Activated T-helper 9 cell treated with anti-CD3 and anti-CD28 coated beads, Interleukin-2, amount 50 U/mL, for 16 hours (primary cell): ENCODE measurements at places on chromosomes 1 and 21.

DNA sequence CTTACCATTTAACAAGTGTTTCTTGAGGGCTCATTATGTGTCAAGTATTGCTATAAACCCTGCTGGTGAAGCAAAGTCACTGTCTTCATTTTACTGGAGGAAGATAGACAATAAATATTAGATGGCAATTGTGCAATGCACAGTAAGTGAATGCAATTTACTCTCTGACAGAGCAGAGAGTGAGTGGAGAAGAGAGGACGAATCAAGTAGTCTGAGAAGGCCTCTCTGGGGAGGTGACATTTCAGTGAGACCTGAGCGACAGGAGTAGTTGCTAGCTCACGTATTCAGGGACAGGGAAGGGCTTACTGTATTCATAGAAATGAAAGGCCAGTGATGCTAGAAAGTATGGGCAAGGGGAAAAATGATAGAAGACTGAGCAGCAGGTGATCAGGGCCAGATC lies 1.2 kb upstream of the NMNAT2 start:
- no peak for DNase-seq

DNA sequence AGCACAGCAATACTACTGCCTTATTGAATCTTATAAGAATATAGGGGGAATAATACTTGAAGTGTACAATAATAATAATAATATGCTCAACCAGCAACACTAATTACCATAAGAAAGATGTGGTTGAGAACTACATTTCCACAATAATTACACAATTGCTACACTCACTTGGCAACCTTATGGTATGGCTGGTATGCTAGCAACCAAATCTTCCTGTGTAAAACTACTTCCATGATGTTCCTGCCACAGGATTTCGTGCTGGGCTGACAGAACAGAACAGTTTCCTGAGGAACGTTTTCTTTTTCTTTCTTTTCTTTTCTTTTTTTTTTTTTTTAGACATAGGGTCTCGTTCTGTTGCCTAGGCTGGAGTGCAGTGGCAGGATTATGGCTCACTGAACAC lies 50.6 kb downstream of the KIF26B start:
- DNase-seq, result no peak

- peak; percentile 18 for DNase-seq
Observed at GRCh38 chr1:50969611-50970508, at the start of gene CDKN2C. Gene CDKN2C (plus strand): TSS chr1:50970245. CDS start chr1:50970369, 124 bp downstream.

GRCh38 chr1:222290866-222291265 lies 257.0 kb downstream of the HHIPL2 start:
- no peak for DNase-seq

- no peak for DNase-seq
Observed at GRCh38 chr1:204578867-204579664, 62.9 kb downstream of the MDM4 start.

- DNase-seq, result no peak
Observed at GRCh38 chr1:40794974-40795715, 11.6 kb downstream of the KCNQ4 start.

DNA sequence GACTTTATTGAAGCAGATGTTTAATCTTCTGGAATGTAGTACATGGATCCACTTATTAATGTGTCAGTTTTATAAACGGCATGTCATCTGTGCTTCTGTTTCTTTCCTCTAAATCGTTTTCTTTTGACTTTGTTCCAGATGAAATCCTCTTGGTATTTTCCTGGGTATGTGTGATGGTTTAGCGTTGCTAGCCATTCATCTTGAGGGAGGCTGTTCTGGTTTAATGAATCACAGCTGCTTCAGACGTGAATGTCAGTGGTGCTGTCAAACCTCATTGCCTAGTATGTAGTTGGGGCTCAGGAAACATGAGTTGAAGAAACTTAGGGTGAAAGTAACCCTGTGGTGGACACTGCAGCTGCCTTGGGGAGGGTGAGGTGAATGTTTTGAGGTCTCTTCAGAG lies 33.2 kb downstream of the KCNK1 start:
- no peak for DNase-seq

DNA sequence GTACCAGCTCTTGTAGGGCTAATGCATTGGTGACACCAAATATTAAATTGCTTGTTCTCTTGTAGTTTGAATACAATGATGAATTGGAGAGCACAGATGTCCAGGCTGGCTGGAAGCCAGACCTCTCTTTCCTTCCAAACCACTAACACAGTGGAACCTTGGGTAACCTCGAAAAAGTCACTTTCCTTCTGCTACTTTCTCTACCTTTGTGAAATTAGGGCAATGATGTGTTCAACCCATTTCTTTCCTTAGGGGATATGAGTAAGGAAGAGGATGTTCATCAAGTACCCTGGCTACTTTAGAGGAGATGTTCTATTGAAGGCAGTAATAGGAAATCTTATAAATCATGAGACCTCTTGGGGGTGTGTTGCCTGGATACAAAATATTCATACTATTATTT lies 55.7 kb downstream of the XCL2 start:
- DNase-seq, result no peak

DNA sequence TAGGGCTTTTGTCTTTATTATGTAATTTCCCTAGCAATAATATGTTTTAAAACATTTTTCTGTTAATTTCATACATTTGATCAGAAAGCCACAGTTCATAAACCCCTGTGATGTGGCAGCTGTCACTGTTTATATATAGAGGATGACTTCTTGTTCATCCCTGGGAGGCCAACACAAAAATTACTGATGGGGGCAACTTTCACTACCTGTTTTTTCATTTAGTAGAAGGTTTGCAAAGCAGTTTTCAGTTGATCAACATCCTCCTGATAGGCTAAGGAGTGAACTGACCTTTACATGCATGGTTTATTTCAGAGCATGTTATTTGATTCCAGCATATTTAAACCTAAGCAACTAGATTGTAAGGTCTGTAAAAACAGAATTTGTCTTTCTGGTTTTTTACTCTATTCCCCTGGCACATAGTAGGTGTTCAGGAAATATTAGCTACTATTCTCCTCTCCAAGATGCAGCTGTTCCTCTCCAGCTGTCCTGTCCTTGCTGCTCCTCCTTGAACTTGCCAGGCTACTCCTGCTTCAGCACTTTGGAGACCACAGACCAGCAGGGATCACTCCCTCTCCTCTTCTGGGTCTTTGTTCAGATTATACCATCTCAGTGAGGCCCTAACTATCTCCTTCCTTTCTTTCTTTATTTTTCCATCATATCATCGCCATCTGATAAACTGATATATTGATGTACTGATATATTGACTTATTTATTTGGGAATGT lies 54.7 kb downstream of the ROR1 start:
- no peak for DNase-seq

DNA sequence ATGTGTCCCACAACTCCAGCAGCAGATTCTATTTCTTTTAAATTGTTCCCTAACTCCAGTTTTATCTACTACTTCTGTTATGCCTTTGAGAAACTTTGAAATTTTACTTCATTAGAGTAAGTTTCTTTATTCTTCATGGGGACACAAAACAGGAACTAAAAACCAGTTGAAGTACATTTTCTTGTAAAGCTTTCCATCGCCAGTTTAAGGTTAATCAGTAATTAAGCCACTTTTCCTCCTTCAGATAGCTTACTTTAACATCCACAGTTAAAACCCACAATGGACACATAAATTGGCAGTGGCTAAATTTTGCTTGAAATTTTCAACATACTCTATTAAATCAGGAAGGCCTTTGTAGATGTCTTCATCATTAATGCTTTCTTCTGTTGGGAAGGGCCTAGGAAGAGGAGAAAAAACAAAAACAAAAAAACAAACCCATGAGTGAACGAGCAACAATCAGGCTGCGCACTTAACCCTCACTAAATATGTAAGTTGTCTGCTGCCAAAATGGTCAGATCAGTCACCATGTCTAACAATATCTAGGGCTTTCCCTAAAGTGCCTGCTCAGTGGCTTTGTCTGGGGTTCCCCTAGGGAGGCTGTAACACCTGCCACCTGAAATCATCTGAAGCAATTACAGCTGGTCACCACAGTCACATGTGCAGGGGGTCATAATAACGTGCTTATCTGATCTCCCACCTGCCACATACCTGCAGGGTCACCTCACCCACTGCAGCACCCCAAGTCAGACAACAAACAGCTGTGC lies 187.9 kb downstream of the VAV3 start:
- DNase-seq, result no peak

GRCh38 chr1:44305962-44306422 lies 49.1 kb downstream of the ERI3 start:
- DNase-seq, result no peak

GRCh38 chr1:85278853-85279314 lies 2.5 kb upstream of the BCL10 start:
- peak; percentile 32 for DNase-seq

DNA sequence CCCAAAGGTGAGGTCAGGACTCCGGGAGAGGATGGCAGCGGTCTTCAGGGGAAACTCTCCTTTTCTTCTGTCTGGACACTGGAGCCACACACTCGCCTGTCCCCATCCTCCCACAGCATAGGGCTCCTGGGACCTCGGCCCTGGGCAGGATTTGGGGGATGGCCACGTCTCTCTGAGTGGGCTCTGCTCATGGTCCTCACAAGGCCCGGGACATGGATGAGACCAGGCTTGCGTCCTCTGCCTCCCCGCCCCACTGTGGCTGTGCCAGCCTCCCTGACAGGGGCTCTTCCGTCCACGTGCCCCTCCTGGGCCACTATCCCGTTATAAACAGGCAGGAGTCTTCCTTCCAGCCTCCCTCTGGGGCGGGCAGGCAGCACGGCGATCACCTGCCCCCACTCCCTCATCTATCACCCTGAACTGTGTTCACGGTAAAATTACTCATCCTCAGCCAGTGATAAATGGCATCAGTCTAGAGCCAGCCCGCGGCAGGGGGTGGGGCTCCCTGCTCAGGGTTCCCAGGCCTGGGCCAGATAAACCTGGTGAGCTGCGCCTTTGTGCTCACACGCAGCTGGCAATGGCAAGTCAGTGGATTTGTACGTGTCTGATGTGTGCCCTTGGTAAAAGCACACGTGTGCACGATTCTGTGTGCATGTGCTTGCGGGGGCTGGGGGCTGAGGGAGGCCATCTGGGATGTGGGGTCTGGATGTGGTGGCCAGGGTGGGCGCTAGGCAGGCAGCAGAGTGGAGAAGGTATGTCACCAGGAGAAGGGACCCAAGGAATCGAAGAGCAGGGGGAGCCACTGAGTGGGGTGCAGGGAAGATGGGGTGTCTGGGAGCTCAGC lies 12.6 kb upstream of the SAMD11 start:
- DNase-seq, result no peak

DNA sequence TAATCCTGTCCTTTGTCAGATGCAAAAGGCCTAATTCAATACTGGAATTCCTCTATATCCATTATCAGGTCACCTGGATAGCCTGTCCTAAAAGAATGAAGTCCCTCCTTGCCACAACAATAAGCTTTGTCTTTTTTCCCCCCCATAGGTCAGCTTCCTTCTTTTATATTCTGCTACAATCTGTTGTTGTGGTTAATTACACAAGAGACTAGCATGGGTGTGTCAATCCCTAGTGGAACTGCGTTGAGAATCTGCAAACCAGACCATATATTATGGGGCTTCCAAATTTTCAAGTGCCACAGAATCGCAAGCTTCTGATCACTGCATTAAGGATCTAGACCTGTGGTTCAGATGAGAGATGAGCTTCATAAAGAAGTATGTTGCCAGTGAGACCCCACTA lies 349.6 kb downstream of the SMYD3 start:
- no peak for DNase-seq

DNA sequence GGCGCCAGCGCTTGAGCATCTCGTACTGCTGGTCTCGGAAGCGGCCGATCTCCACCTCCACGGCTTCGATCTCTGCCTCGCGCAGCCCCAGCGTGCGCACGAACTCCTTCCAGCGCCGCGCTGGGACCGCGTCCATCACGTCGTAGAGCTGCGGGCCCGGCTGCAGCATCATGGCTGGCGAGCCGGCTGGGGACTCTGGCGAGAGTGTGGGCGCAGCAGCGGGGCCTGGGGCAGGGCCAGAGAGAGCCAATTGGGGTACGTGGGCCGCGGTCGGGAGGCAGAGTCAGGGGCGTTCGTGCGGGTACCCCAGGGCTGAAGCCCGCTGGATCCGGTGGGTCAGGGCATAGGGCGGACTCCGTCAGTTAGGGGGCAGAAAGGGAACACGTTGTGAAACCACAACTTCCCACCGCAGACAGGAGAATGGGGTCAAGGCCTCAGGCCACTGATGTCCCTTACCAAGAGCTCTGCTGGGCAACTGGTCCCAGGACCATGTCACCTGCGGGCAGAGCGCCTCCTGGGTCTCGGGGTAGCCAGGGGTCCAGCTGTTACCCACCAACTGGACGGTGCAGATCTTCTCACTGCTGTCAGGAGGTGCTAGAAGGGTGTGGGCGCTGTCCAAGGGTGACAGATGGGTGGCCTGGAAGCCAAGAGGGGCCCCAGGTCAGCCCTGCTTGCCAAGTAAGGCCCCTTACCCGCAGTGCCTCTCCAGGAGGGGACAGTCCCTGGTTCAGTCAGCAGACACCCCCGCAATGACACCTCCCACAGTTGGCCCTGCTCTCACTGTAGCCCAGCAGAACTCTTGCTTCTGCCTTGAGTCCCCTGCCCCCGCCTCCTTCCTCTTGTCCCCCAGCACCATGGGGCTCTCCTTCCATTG lies 4.2 kb downstream of the TNFRSF25 start:
- no peak for DNase-seq

- DNase-seq, result no peak
Observed at GRCh38 chr1:145716641-145717345, 2.5 kb upstream of the CD160 start.

GRCh38 chr1:33390542-33390941 lies 40.4 kb downstream of the PHC2 start:
- DNase-seq, result no peak

DNA sequence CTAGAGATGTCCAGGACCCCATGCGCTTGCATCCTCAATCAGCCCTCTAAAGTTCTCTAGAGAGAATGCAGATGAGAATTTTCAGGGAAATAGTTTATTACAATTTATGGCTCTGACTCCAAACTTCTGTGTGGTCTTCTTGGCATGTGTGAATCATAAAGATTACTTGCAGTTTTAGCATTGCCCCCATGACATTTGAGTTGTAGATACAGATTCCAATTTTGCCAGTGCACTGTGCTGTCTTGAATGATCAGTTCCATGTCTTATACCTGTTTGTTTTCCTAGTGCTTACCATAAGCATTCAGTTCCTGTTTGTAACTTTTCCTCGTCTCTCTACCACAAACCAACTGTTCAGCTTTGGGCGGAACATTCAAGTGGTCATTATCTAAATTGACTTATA lies 4.8 kb downstream of the KRTAP21-3 start:
- DNase-seq, result no peak

DNA sequence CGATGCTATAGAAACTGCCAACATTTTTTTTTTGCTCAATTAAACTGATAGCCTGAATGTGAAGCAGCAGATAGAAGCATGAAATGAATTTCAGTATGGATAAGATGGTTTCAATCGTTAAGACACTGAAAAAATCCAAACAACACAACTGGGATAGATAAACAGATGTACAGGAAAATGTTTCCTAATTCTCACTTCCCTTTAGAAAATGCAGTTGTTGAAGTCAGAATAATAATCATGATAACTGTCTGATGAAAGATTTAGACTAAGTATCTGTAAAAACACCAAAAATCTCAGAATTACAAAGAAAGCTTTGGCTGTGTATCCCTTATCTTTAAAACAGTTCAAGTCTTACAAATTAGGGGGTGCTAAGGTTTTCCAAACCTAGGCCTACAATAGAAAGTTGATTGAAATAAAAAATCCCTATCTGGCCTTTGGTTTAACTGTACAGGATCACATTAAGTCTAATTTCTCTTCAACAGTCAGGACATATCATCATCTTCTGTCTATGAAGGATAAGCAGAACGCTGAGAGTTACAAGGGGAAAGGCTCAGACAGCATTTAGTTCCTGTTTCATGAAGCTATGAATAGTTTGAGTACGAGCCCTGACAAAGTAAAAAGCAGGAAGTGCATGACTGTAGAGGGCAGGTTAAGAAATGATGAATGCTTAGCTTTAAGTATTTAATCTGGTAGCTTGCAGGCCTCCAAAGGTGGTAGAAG lies 203.2 kb downstream of the APP start:
- no peak for DNase-seq
